ENCODE measurements at places on chromosomes 3 and 15.

- DNase-seq, result no peak
Observed at GRCh38 chr3:119343719-119344118, 49.5 kb downstream of the ARHGAP31 start.

- DNase-seq, result no peak
Observed at GRCh38 chr3:31053299-31053698, 158.8 kb upstream of the GADL1 start.

- no peak for DNase-seq
Observed at GRCh38 chr15:56295433-56295832, 51.8 kb upstream of the RFX7 start.

DNA sequence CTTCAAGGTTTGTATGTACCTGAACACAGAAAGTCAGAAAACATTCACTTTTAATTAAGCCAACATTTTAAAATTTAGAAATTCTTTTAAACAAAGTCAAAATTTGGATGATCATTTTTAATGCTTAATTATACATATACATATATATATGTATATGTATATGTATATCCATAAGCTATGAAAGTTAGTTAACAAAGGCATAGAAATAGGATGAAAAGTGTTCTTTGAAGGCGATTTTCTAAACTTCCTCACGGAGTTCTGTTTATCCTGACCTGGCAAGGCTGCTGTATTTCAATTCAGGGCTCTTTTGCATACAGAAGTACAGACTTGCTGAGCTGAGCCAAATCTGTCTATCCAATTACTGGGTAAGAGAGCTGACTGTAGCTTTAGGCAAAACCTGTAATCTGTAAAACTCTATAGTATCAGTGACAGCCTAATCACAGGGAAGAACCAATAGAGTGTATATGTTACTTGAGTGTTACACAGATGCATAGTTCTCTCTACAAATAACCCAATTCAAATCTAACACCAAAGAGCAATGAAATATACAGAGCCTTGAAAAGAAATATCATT, 32.1 kb upstream of the THRB start:
- no peak for DNase-seq

DNA sequence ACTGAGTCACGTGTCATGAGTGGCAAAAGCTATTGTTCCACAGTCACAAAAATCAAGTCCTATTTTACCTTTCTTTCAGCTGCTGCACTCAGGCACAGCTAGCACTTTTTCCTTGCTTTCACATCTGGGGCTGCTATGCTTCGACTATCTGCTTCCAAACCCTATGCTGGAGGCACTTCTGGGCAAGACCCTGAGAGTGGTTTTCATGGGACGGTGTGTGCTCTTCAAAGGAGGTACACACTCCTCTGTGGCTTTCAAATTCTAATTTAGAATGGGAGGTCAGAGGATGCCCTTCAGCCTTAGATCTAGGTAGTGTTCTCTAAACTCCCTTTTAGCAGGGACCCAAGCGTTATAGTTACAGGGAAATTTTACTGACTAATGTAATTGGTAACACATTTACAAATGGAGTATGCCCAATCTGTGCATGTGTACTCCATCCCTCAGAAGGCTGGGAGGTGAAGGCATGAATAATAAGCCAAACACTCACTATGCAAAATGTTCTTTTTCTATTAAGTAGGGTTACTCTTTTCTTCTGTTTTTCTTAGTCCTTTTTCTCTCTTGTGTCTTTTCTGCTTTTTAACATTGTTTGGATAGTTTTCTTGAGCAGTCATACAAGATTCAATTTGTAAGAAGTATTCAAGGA, 188.3 kb downstream of the LSAMP start:
- DNase-seq, result no peak

Data from stimulated activated CD4-positive, alpha-beta T cell treated with anti-CD3 and anti-CD28 coated beads, Interleukin-4, amount 100 ng/mL, for 4 hours (primary cell).